Small intestine (tissue), 16 donors: ENCODE measurements at places on chromosomes 12 and 14.

DNA sequence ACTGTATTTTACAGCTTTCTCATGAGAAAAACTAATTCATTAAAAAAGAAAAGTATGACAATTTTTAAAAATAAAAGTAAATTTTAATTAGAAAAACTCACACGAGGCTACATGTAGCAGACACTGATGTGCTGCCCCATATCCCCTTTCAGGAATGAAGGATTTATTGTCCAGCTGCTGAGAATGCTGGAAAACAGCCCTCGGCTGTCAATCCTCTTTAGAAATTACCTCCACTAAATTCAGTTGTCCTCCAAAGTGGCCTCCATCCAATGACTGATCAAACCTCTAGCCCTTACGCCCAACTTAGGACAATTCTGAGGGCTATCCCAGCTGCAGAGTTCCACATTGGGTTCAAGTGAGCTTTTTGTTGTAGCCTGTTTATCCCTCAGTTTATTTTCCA, 29.8 kb upstream of the AP4S1 start:
- DNase-seq: no peak

DNA sequence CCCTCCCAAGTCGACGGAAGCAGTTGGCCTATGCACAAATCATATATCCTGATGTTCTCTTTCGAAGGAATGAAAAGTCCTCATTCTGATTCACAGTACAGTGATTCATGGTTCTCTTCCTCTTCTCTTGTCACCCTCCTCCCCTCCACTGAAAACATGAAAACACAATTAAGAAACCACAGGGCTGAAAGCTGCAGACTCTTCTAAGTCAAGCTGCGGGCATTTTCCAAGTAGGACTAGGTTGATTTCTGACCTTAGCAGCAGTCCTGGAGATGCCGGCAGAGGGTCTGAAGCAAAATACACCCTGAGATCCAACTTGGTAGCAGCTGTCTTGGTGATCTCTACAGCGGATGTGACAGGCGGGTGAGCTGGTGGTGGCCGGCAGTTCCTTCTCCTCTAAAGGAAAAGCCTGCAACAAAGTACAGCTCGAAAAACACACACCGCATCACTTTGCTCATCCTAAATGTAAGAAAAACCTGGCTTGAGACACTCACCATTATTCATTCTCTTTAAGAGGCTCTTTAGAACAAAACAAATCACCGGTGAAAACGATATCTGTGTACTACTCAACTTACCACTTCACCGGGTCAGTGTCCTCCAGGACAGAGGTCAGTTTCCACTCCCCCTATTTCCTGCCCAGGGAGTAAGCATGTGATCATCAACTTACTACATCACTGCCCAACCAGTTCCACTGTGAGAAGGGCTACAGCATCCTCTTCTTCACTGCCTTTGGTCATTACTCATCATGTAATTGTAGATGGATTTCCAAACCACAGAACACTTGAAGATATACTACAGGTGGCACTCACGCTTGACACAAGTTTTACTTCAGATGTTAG, 6.0 kb downstream of the TMCC3 start:
- DNase-seq: no peak

DNA sequence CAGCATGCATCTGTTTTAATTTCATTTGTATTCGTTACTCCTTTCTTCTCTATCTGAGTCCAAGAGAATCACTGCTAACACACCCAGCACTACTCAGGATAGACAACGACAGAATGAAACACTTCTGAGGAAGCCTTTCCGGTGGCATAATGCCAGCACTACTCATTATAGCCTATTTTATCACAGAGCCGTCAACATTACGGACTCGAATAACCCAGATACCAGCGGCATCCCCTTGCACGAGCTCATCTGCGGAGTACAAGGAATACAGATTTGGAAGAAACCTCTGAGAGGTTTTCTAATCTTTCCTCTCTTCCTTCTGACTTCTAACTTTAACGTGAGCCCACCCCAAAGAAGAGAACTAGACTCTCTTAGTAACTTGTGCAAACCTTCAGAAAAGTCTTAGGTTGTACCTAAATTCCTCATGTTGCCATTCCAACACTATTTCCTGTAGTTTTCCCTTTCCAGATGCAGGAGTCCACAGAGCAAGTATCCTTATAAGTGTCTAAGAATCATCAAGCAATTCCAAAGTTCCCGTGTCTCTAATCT, 248.1 kb downstream of the APAF1 start:
- no peak for DNase-seq

DNA sequence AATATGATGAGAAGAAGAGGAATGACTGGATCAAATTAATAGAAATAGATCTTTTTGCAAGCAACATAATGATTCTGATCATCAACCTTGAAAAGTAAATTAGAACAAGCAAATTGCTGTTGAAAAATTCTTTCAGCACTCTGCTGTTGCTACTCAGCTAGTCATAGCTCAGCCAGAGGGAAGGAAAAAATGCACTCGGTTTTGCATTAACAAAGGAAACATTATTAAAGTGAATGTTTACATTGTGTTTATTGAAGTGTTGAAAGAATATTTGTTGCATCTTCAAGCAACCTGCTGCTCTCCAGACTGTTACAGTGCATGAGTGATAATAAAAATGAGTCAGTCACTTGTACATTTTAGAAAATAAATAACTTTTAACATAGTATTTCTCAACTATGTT, 26.5 kb downstream of the AP5M1 start:
- DNase-seq: no peak

- DNase-seq: peak; percentile 48
These were observed 8.0 kb downstream of the STXBP6 start for GRCh38 chr14:25041898-25042297.

DNA sequence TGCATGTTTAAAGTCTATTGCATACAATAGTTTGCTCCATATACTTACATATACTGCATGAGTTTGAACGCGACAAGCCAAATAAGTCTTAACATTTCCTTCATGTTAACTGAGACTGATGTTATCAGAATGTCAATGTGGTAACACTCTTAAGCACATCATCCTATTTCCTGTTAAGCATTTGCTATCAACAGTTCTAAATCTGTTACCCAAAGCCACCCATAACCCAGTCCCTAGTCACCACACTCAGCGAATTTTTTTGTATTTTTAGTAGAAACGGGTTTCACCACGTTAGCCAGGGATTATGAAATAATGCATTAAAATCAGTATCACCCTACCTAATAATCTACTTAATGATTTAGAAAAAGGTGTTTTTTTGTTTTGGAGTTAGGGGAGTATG, 39.4 kb downstream of the HNRNPC start:
- DNase-seq: no peak

DNA sequence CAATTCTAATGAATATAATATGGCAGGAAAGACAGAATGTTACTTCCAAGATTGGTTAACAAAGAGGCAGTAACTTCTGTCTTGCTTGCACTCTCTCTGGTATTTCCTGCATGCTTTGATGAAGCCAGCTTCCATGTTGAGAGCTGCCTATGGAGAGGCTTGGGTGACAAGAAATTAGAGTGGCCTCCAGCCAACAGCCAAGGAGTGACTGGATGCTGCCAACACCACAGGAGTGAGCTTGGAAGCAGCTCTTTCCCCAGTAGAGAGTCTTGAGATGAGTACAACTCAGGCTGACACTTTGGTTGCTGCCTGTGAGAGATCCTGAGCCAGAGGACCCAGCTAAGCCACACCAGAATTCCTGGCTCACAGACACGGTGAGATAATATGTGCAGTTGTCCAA, 183.1 kb downstream of the RMST start:
- DNase-seq: no peak

GRCh38 chr12:72511906-72512305, 239.7 kb downstream of the TRHDE start:
- DNase-seq: peak; percentile 45

DNA sequence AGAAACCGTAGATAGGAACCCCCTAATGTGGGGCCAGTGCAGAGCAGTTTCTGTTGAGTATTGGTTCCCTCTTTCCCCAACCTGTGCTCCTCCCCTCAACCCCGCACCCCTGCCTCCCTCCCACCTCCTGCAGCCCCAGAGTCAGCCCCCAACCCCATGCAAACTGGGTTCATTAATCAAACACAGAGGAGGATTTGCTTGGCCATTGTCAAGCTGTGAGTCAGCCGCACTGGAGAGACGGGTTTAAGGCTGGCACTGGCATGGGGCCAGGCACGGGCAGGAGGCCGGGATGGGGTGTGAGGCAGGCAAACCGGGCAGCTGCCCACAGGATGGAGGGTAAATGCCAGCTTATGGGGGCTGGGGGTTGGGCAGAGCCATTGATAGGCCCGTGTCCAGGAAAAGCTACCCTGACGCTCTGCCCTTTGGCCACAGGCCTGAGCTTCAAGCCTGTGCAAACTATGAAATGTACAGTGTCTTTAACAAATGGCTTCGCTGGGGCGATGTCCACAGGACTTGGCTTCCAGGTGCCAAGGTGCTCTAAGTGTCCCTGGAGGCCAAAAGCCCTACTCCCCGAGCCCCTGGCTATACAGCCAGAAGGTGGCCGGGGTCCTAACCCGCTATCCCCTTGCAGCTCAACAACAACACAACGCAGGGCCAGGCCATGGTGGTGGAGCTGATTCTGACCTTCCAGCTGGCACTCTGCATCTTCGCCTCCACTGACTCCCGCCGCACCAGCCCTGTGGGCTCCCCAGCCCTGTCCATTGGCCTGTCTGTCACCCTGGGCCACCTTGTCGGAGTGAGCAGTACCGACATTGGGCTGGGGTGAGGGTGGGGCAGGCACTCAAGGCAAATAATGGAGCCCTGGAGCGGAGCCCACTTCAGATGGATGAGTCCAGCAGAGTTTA, 1.4 kb downstream of the AQP5 start:
- peak; percentile 51 for DNase-seq

DNA sequence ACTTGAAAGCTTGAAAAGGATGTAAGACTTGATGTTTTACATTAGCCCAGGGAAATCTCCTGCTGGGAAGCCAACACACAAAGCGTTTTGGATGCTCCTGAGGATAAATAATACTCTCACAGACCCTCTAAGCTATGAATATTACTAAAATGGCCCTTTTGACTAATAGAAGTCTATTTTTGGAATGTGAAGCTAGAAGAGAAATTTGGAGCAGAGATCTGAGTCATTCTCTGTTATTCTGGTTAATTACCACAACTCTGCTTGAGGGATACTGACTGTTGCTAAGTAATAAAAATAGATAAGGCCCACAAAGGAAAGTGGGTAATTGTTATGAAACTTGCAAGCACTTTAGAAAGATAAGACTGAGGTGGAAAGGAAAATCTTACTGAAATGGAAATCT, 346.2 kb upstream of the STXBP6 start:
- no peak for DNase-seq

DNA sequence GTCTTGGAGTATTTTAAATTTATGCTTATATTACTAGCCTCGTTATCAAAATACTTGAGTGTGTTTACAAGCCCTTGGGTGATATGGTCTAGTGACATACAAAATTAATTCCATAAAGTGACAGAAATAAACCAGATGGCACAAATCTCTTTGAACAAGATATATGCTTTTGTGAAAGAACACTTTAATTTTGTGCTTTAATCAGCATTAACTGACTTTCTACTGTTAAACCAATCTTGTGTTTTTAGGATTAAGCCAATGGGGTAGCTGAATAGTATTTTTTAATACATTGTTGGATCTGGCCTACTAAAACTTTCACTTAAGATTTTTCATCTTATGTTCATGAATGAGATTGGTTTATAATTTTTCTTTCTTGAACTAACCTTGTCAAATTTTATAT, 30.4 kb upstream of the GCH1 start:
- no peak for DNase-seq

DNA sequence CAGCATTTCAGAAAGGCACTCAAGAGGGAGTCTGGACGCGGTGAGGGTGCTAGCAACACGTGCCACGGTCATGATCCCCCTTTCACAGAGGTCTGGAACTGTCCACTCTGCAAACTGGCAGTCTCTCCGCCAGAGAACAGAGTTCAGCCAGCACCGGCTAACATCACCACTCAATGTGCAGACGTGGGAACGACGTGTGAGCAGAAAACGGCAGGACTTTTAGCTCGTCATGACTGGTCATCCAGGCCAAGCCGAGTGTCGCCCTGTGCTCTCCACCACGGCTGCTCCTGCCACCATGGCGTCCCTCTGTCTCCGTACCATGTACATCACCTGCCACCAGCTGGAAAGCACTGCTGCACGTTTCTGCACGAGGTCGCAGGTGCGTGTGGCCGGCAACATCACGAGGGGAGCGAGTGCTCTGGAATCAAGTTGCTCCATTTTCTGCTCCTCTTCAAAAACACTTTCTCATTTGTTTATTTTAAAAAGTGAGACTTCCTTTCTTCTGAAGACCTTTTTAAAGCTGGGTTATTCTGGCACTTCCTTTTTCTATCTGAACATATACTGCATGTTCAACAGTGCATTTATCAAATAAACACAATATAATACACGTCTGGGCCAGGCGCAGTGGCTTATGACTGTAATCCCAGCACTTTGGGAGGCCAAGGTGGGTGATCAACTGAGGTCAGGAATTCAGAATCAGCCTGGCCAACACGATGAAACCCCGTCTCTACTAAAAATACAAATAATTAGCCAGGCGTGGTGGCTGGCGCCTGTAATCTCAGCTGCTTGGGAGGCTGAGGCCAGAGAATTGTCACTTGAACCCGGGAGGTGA, 28.0 kb downstream of the SLC15A4 start:
- DNase-seq: no peak

- peak; percentile 78 for DNase-seq
These were observed 5.3 kb upstream of the TSPAN8 start for GRCh38 chr12:71162832-71163763.

GRCh38 chr12:58596381-58596780, 323.9 kb downstream of the LRIG3 start:
- DNase-seq: no peak

GRCh38 chr14:60544659-60545058, 35.7 kb downstream of the SIX6 start:
- DNase-seq: no peak

DNA sequence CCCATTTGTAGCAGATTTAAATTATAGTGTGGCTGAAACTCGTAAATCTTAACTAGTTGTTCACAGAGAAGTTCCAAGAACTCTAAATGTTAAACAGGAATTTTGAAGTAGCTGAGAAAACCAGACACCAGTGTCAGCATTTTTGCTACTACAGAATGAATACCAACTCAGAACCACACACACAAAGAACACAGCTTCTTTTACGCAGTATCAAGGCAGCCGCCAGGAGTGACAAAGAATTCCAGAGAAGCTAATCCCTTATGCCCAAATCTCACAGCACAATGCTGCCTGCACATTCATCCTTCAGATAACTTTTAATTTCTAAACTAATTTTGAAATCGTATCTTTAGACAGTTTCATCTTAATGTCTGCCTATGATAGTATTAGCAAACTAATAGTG, 37.4 kb downstream of the SLC6A15 start:
- no peak for DNase-seq
